ENCODE measurements at places on chromosomes 16 and 17.

- DNase-seq = no peak
Observed at GRCh38 chr17:77515227-77515626, 374.5 kb downstream of the SEC14L1 start.

DNA sequence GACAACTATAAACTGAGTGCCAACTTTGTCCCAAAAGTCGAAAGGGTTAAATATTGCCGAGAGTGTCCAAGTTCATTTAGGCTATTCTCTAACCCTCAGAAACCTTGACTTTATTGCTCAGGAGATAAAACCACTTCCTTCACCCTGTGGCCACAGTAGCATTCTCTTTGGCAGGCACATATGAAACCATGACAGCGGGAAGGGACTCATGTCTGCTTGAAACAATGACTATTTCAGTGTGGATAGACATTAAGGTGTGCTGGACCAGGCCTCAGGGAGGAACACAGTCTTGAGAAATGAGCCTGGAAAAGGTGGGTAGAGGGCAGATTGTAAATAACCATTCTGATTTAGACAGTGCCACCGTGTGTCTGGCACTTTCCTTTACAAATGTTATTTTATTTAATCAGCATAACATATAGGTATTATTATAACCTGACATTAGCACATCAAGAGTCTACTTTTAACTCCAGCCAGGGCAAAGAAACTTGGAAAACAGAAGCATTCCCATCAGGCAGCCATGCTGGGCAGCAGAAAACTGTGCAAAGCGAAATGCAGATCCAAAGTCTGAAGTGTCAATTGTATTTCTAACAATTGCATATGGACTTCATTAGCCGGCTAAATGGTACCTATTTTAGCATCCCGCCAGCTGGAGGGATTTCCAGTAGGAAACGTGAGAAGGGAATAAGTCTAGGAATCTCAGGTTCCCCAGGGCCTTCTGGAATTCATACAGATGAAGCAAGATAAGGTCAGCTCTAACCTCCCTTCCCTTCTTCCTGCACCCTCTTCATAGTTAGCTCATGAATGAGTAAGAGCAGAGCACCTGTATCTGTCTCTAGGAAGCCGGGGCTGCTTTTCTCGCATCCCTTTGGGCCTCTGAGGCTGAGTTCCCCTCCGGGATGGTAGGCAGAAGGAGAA is 212.8 kb upstream of the ELAC2 start:
- DNase-seq = no peak

- no peak for DNase-seq
Observed at GRCh38 chr17:58572846-58573245, 58.4 kb upstream of the MTMR4 start.

- DNase-seq = no peak
Observed at GRCh38 chr16:52439171-52439701, 107.7 kb downstream of the TOX3 start.

Data from stimulated activated CD4-positive, alpha-beta T cell treated with anti-CD3 and anti-CD28 coated beads, Interleukin-1b, Interleukin-23, amount 100 ng/mL, for 1 hour (primary cell).